Stimulated activated CD8-positive, alpha-beta memory T cell treated with anti-CD3 and anti-CD28 coated beads, Interleukin-12 subunit alpha, Interleukin-12 subunit beta, amount 100 ng/mL, for 1 hour (primary cell): ENCODE measurements at places on chromosomes 3 and 15.

- no peak for DNase-seq
Observed at GRCh38 chr15:62453375-62453774, 288.3 kb upstream of the C2CD4B start.

- no peak for DNase-seq
Observed at GRCh38 chr15:101723171-101723873, 951 bp downstream of the TARS3 start.

DNA sequence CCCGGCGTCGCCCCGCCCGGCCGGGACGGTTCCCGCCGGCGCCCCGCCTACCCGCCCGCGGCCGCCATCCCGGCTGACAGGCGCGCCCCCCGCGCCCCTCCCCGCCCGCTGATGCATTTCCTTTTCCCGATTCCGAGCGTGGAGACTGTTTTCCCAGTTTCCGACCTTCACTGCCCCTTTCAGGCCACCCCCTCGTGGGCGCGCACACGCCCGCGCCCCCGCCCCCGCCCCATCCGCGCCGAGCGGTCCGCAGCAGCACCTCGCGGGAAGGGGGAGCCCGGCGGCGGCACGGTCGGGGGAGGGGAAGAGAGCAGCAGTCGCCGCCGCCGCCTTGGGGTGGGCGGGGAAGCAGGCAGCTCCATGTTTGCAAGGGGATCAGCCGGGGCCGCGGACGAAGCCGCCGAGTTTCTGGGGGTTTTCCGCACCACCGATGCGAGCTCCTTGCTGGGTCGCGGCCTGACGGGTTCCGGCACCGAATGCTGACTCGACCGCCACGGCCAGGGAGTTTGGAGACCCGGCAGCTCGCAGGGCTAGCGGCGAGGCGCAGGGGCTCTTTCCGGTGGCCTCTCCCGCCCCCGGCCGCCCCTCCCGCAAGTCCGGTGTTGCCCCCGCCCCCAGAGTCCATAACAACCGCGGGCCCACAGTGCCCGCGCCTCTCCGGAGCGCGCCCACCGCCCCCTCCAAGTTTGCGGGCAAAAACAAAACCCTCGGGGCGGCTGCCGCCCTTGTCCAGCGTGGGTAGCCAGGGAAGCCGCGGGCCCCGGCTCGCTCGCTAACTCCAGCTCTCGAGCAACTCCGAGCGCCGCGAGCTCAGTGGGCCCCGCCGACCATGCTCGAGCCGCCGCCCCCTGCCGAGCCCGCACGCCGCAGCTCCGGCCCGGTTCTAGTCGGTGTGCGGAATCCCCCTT is 3.2 kb upstream of the SIN3A start:
- peak; percentile 67 for DNase-seq

DNA sequence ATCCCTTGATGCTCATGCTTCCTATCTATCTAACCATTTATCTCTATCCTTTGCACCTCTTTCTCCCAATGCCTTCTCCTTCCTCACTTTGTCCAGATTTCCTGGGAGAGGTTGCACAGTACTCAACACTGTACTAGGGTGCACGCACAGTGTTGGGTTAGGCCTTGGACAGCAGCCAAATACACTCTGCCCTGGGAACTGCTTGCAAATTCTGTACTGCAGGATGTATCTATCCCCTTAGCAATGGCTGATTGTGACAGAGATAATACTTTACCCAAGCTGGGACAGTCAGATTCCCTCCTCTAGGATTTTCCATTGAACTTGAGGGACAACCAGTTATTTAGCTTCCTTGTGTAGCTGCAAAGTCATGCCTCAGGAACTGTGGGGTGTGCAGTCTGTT is 113.3 kb downstream of the IL20RB start:
- DNase-seq: no peak

DNA sequence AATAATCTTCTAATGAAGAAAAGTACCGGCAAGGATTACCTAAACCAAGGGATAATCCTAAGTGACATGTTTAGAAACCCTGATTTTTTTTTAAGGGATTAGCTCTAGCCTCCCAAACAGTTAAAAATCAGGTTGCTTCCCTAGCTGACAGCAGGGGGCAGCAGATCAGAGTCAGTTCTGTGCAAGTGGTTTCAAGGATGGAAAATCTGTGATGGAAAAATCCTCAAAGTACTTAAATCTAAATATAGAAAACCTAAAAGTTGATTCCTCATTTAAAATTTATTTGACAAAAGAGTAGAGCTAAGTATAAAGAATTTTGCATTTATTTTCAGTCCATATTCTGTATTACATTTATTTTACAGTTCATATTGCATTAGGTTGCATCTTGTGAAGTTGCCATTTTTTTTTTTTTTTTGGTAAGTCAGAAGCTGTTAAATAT is 107.6 kb downstream of the PEX5L start:
- DNase-seq: peak; percentile 22

GRCh38 chr3:72659596-72659995 is 188.6 kb downstream of the SHQ1 start:
- no peak for DNase-seq

DNA sequence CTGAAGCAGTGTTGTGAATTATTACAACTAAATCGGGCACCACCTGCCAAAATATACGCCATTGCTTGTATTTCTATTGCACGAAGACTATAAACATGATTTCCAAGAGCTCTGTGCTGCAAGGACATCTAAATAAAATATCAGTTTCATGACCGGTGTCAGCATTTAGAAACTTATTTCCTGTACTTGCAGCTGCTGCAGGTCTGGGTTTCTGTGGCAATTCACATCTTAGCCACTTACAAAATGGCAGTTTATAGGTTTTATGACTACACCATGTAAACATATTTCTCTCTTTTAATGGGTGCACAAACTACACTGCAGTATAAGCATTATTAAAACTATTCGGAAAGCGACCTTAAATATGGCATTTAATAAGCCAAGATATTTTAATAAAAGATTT is 359.4 kb downstream of the VPS13C start:
- DNase-seq: no peak

- no peak for DNase-seq
Observed at GRCh38 chr3:25306066-25306465, 122.0 kb upstream of the RARB start.

DNA sequence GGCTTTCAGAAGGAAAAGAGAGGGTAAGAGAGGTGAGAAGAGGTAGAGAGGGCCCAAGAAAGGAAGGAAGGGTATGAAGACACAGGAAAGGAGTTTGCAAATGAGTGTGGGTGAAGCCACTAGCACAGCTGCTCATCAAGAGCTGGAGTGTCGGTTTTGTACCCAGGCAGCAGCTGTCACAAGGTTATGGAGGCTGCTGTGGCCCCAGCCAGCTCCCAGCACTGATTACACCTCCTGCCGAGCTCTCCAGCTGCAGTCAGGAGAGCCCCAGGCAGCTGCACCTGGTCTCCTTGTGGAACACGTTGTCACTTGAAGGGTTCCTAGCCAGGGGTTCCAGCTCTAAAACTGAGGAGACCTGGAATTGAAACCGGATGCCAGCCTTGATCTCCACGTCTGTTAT is 60.4 kb upstream of the CHD2 start:
- no peak for DNase-seq

- DNase-seq: no peak
Observed at GRCh38 chr3:16838561-16838960, 46.2 kb upstream of the PLCL2 start.

DNA sequence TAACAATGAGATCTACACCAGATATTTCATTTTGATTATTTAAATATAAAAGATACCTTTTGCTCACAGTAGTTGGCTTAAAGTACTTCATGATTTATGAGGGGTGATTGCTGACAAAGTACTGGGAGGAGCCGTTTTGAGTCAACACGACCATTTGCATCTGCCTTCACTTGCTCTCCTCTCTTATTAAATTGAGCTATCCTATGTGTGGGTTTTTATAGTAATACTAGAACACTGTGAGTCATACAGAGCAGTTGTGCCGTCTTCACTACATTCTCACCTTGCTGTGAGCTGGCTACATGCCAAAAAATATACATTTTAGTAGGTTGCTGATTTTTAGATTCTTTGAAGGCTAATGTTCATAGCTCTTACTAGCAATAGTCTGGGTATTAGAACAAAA is 161.2 kb downstream of the ALCAM start:
- DNase-seq: no peak

DNA sequence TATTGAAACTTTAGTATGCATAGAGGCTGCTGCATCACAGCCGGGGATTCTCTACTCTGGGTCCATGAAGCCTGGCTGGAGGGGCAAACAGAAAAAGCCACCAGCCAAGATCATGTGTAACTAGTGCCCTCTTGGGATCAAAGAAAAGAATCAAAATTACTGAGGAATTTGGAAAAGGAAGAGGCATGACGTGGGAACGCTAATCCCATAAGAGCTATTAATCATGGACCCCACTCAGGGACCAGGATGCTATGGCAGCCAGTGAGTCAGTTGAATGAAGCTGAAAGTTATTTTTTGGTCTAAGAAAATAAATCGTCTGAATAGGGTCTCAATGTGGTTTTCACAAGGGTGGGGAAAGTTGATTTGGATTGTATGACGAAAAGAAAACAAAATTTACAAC is 1165.1 kb downstream of the ROBO2 start:
- DNase-seq: no peak

DNA sequence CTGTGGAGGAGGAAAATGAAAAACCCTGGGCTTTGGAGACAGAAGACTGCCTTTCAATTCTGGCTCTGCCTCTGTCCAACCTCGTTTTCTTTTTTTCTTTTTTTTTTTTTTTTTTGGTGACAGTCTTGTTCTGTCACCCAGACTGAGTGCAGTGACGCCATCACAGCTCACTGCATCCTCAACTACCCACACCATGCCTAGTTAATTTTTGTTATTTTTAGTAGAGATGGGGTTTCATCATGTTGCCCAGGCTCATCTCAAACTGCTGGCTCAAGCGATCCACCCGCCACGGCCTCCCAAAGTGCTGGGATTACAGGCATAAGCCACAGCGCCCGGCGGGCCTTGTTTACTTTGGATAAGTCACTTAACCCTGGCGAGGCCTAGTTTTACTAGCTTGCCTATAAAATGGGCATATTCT is 66.3 kb upstream of the SLC25A26 start:
- no peak for DNase-seq

- no peak for DNase-seq
Observed at GRCh38 chr15:58260725-58261267, 122.6 kb downstream of the AQP9 start.

GRCh38 chr3:185585518-185585858 is 607 bp upstream of the SENP2 start:
- DNase-seq: no peak

- DNase-seq: no peak
Observed at GRCh38 chr15:36755341-36756000, 176.0 kb downstream of the CDIN1 start.

DNA sequence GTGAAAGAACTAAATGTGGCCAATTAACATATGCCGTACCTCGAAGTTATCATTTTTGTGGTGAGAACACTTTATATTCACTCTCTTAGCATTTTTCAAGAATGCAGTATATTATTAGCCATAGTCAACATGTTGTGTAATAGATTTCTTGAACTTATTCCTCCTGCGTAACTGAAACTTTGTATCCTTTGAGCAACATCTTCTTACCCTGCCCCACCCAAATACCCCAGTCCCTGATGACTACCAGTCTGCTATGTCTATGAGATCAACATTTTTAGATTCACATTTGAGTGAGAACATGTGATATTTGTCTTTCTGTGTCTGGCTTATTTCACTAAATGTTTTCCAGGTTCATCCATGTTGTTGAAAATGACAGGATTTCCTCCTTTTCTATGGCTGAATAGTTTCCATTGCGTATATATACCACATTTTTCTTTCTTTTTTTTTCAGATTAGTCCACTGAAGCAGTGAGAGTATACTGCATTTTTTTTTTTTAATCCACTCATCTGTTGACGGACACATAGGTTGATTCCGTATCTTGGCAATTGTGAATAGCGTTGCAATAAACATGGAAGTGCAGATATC is 12.7 kb upstream of the KBTBD8 start:
- DNase-seq: no peak

- DNase-seq: no peak
Observed at GRCh38 chr3:151908399-151908798, 35.0 kb downstream of the SUCNR1 start.

- DNase-seq: no peak
Observed at GRCh38 chr3:132444383-132444782, 27.1 kb downstream of the DNAJC13 start.

- DNase-seq: no peak
Observed at GRCh38 chr3:59752925-59753324, 703.1 kb upstream of the CFAP20DC start.

DNA sequence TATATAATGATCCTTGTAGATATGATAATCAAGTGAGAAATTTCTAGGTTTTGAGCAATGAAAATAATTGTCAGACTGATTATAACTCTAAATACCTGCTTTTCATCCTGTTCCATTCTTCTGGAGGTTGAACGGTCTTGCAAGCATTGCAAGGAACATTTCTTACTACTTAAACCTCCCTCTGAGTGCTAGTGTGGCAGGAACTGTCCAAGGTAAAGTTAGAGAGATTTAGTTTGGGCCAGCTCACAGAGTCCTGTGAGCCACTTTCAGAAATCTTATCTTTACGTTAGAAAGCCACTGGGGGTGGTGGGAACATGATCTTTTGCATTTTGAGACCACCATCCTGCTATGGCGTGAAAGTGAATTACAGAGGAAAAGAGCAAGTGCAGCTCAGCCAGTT is 121.1 kb upstream of the NPHP3 start:
- DNase-seq: no peak

DNA sequence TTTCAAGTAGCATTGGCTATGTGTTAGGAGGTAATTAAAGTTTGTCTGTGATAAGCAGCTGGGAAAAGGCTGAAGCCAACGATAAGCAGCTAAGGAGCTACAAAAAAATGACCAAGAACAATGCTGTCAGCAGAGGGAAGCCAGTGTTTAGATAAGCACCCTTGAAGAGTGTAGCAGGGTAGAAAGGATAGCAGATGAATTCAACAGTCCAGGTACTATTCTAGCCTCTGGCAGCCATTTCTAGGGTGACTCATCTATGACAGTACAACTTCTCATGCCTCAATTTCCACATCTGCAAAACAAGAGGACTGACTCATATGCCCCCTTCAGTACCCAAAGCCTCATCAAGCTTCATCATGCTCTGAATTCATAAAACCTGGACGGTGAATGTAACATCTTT is 617.6 kb upstream of the UBE2E2 start:
- no peak for DNase-seq

DNA sequence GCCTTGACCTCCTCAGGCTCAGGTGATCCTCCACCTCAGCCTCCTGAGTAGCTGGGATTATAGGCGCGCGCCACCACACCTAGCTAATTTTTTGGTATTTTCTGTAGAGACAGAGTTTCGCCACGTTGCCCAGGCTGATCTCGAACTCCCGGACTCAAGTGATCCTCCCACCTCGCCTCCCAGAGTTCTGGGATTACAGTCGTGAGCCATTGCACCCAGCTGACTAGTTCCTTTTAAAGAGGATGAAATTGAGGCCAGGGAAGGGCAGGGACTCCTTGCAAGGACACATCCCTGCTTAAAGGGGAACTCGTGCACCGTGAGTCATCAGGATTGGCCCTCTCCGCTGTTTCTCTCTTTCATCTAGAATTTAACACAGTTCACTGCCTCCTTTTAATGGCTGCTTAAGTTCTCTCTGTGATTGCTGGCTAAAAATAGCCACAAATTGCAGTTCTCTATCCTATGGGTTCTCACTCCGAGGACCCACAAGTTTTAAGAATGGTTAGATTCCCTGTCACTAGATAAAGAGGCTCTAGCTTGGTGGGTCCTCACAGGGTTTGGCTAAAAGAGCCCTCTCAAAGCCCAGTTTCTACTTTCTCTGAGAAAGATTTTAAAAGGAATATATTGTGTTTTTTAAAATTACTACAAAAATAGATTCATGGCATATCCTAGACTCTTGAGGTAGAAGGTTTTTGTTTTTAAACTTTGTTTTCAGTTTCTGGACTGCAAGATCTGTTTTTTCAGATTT is 1.4 kb downstream of the CRTAP start:
- no peak for DNase-seq
